A549 treated with Mapracorat at 1 μM for 4 hours (cell line): ENCODE measurements at places on chromosomes 1 and 21. TPM values are rescaled to one million over a fixed set of nuclear protein-coding genes. Genes with fewer than 3 reads are reported as not detected.

Gene OR6K3
- not detected in 5 replicates for total RNA-seq

Gene C1orf105
- total RNA-seq: not detected in 5 replicates

Gene ELAVL4
- total RNA-seq: 0.07 TPM in 1 of 5 replicates, not detected in the others

Gene LAPTM5
- 0.13 to 0.42 TPM (median 0.24 TPM) in 5 replicates for total RNA-seq

Gene VSIG8
- 0.17 TPM in 1 of 5 replicates, not detected in the others for total RNA-seq

Gene ADAM30
- total RNA-seq: not detected in 5 replicates

Gene CRNN
- total RNA-seq: not detected in 5 replicates

Gene MAP3K21
- total RNA-seq: 7.4 to 9.8 TPM (median 8.9 TPM) in 5 replicates

Gene EDN2
- total RNA-seq: 27.8 to 36.9 TPM (median 34.3 TPM) in 5 replicates

Gene TAS1R1
- not detected in 5 replicates for total RNA-seq
